Heart left ventricle (tissue), 16 donors: ENCODE measurements at places on chromosomes 2 and 18. TPM values are rescaled to one million over a fixed set of nuclear protein-coding genes. Genes with fewer than 3 reads are reported as not detected.

DNA sequence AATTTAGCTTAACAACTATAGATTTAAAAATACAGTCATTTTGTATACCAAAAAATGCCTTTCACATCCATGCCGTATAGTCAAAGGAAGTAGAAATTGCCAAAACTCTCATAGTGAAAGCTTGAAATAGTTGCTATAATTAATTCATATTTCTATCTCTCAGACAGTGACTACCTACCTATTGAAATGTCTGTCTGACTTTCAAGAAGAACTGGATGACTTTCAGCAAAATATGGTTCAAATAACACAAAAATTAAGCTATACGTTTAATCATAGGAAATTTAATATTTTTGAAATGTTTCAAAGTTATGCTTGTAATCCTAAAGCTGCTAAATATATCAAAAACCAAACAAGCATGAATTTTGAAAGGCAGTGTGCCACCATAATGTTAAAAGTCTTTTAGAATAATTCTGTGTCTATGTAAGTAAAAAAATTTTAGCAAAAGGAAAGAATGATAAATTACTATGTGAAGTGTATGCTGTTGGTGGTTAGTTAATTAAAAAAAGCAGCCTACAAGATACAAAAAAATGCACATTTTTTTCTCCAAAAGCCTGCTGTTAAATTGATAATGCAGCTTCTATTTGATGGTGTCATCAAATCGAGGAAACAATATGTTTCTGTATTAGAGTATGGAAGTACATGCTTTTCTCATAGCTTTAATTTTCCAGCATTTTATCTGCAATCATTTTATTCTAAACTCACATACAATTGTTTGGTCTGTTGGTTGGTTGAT lies 57.7 kb upstream of the ST6GAL2 start:
- H3K27me3 ChIP-seq: no peaks in the 10 kb centered on the region
- no peak for DNase-seq
- H3K4me1 ChIP-seq: no peaks in the 10 kb centered on the region
- H3K36me3 ChIP-seq: no peaks in the 10 kb centered on the region

DNA sequence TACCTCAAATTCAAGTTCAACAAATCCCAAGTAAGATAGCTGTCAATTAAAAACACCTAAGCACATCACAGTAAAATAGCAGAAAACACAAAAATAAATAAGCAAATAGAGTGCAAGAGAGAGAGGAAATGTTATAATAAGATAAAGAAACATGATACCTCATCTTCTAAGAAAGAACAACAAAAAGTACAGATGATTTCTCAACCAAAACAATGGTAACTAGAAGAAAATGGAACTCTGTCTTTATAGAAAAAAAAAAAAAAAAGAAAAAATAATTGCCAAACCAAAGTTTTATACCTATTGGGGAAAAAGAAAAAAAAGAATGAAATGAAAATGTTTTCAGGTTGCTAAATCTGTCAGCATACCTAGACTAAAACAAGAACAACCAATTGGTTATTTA lies 1253.5 kb upstream of the CDH2 start:
- no peaks in the 10 kb centered on the region for H3K27me3 ChIP-seq
- DNase-seq: no peak
- no peak overlapping the region for H3K27ac ChIP-seq
- no peak overlapping the region for H3K4me3 ChIP-seq
- H3K36me3 ChIP-seq: no peaks in the 10 kb centered on the region
- no peaks in the 10 kb centered on the region for H3K4me1 ChIP-seq

DNA sequence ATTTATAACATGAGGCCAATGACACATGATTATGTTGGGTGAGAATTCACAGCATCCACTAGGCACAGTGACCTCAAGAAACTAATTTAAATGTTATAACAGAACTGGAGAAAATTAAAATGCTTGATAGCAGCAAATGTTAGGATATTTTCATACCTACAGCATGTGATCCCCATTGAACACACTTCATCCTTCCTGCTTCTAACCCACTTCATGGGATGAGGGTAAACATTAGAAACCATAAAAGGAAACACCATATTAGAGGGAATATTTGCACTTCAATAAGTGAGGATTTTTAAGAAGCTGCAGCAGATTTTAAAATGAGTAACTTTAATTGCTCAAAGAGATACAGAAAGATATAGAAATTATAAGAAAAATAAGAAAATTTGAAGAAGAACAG lies 117.1 kb downstream of the FSHR start:
- no peak for DNase-seq
- H3K36me3 ChIP-seq: no peaks in the 10 kb centered on the region
- H3K4me3 ChIP-seq: no peak overlapping the region

GRCh38 chr2:63660060-63660459 lies 71.3 kb downstream of the MDH1 start:
- H3K27ac ChIP-seq: no peak overlapping the region
- no peaks in the 10 kb centered on the region for H3K36me3 ChIP-seq
- no peaks in the 10 kb centered on the region for H3K27me3 ChIP-seq
- no peak overlapping the region for H3K4me3 ChIP-seq
- no peak for DNase-seq
- H3K4me1 ChIP-seq: no peaks in the 10 kb centered on the region

DNA sequence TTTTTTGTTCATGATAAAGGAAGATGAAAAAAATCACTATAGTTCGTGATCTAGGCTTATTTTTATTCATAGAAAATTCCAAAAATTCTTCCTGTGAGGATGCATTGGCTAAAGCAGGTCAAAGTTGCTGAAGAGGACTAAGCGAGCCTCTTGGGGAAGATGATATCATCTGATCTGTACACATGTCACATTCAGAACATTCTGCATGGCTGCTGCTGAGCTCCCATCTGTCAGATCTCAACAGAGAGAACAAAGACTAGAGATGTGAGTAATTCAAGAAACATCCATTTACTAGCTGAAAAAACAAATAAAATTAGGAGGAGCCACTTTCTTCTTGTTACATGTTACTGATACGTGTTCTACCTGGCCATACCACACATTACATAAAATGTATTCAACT lies 518.6 kb upstream of the FSIP2 start:
- H3K27ac ChIP-seq: no peak overlapping the region
- no peaks in the 10 kb centered on the region for H3K4me1 ChIP-seq
- H3K27me3 ChIP-seq: no peaks in the 10 kb centered on the region
- H3K4me3 ChIP-seq: no peak overlapping the region
- H3K36me3 ChIP-seq: no peaks in the 10 kb centered on the region

- H3K27me3 ChIP-seq: no peaks in the 10 kb centered on the region
- H3K4me1 ChIP-seq: no peaks in the 10 kb centered on the region
- no peak for DNase-seq
- no peaks in the 10 kb centered on the region for H3K36me3 ChIP-seq
Observed at GRCh38 chr2:158692372-158693103, 102.6 kb upstream of the DAPL1 start.

- peaks cover 9% of the 10 kb centered on the region for H3K4me1 ChIP-seq
- no peak overlapping the region for H3K27ac ChIP-seq
- H3K27me3 ChIP-seq: no peaks in the 10 kb centered on the region
- no peak for DNase-seq
- H3K36me3 ChIP-seq: no peaks in the 10 kb centered on the region
Observed at GRCh38 chr2:202628646-202629198, 6.0 kb upstream of the FAM117B start.

DNA sequence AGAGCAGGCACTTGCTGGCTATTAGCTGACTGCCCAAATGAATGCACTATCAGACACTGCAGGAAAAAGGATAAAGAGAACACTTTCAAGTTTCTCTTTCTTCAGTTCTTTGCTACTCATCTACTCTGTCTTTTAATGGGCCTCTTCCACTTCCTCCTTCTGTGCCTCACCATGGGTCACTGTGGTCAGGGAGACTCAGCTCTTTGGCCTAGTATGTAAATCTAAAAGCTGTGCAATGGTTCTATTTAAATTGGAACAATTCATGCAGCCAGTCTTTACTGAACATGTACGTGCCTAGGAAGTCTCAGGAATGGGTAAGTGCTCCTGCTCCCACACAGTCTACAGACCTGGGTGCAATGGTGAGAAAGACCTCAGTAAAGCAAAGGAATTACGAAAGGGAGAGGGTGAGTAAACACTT lies 79.1 kb upstream of the DNMT3A start:
- H3K36me3 ChIP-seq: no peaks in the 10 kb centered on the region
- no peak overlapping the region for H3K27ac ChIP-seq
- no peak for DNase-seq
- no peaks in the 10 kb centered on the region for H3K27me3 ChIP-seq

- no peak overlapping the region for H3K4me3 ChIP-seq
- no peaks in the 10 kb centered on the region for H3K27me3 ChIP-seq
- H3K27ac ChIP-seq: no peak overlapping the region
- DNase-seq: no peak
- no peaks in the 10 kb centered on the region for H3K36me3 ChIP-seq
Observed at GRCh38 chr2:107132070-107132469, 246.1 kb upstream of the ST6GAL2 start.

- H3K27ac ChIP-seq: peak overlapping the region; percentile 12
- no peaks in the 10 kb centered on the region for H3K27me3 ChIP-seq
Observed at GRCh38 chr2:17611036-17611435, 70.5 kb downstream of the VSNL1 start.

DNA sequence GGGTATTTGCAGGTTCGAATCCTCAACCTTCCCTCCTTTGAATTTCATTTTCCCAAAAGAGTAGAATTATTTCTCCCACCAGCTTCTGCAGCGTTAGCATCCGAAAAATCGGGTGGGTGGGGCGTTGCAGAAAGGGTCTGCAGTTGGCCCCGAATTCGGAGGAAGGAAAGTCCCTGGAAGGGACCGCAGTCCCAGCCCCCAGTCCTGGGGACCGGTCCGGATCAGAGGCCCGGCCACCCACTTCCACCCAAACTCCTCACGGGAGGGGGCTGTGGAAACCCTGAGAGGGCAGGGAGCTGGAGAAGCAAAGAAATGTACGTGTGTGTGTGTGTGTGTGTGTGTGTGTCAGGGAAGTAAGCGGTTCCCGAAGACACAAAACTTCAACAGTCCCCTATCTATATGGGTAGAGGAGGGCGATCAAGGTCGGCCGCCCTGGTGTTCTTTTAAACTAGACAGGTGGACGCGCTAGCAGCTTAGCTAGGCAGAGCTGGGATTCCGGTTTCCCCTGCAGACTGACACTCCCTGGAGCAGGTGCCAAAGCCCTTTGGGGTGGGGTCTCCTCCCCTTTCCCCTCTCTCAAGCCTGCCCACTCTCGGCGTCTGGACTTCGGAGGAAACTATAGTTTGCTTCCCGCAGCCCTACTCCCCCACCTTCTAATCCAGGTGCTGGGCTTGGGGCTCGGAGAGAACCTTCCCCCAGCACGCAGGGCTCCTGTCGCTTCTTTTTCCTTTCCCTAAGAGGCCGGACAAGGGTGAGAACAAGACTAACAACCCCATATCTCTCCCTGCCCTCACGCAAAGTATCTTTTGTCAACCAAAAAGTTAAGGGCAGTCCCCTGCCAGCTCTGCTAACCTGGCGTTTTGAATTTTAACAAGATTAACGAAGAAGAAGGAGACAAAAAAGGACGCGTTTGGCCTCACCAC lies 4.8 kb upstream of the ONECUT2 start:
- DNase-seq: no peak
- H3K4me1 ChIP-seq: peaks cover 26% of the 10 kb centered on the region
- peaks cover 96% of the 10 kb centered on the region for H3K27me3 ChIP-seq
- no peaks in the 10 kb centered on the region for H3K36me3 ChIP-seq
- H3K4me3 ChIP-seq: no peak overlapping the region
- no peak overlapping the region for H3K27ac ChIP-seq

DNA sequence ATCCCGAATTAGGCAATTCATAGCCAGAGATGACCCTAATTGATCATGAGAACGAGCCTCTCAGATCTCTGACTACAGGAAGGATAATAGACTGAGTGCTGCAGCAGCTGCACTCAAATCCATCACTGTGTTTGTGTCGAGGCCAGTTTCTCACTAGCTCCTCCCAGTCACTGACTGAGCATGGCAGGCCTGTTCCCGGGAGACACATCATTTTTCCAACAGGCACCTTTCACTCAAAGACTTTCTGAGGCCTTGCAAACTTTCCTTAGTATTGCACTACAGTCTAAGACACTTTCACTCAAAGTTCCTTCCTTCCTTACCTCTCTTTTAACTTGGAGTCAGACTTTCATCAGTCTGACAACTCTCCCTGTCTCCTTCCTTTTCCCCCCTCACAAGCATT lies 13.7 kb downstream of the SOS1 start:
- peaks cover 16% of the 10 kb centered on the region for H3K4me1 ChIP-seq
- H3K27ac ChIP-seq: no peak overlapping the region
- no peak overlapping the region for H3K4me3 ChIP-seq
- H3K36me3 ChIP-seq: peaks cover 2% of the 10 kb centered on the region
- no peak for DNase-seq

GRCh38 chr2:144466637-144467036 lies 53.3 kb downstream of the ZEB2 start:
- H3K36me3 ChIP-seq: no peaks in the 10 kb centered on the region
- no peak overlapping the region for H3K4me3 ChIP-seq
- H3K4me1 ChIP-seq: peaks cover 36% of the 10 kb centered on the region
- no peak for DNase-seq
- no peak overlapping the region for H3K27ac ChIP-seq
- no peaks in the 10 kb centered on the region for H3K27me3 ChIP-seq

GRCh38 chr2:101152272-101153076 lies 1.3 kb upstream of the TBC1D8 start:
- H3K4me1 ChIP-seq: peaks cover 3% of the 10 kb centered on the region
- H3K36me3 ChIP-seq: no peaks in the 10 kb centered on the region
- H3K27ac ChIP-seq: peak overlapping the region; percentile 97
- H3K27me3 ChIP-seq: no peaks in the 10 kb centered on the region
- peak overlapping the region; percentile 85 for H3K4me3 ChIP-seq

- H3K27me3 ChIP-seq: no peaks in the 10 kb centered on the region
- no peak for DNase-seq
- H3K36me3 ChIP-seq: no peaks in the 10 kb centered on the region
Observed at GRCh38 chr2:112840068-112840445, 3.5 kb upstream of the IL1B start.

DNA sequence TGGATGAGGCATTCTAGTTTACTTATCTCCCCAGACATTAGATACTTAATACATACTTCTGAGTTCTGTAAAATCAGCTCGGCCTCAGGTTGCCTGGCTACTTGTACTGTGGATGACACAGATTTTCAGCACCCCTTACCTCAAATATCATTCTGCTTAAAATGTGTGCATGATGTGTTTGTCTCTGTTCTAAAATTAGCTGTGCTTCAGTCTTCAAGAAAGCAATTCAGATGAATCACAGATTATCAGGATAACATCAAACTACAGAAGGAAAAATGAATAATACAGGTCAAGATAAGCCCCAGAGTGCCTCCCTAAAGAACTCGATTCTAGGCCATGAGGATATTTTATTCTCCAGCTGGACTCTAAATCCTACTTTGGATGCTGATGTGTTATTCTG lies 21.3 kb upstream of the MAPRE2 start:
- no peak overlapping the region for H3K27ac ChIP-seq
- peaks cover 4% of the 10 kb centered on the region for H3K4me1 ChIP-seq
- no peak for DNase-seq
- no peaks in the 10 kb centered on the region for H3K36me3 ChIP-seq

The HOXD10 gene
- total RNA-seq: not detected

The TWIST2 gene
- 0.47 TPM for total RNA-seq

The SRD5A2 gene
- total RNA-seq: not detected

The UGT1A3 gene
- not detected for total RNA-seq

The LIPG gene
- total RNA-seq: 12.1 TPM

The TBR1 gene
- not detected for total RNA-seq

The SRBD1 gene
- total RNA-seq: 10.2 TPM

The CHRNG gene
- total RNA-seq: not detected

The ELAC1 gene
- 3.3 TPM for total RNA-seq
